T-cell (primary cell): ENCODE measurements at places on chromosomes 5 and 9.
A peak's percentile ranks its signal among the peaks of the same experiment; 100 is the strongest.

GRCh38 chr5:151359391-151359790 is 12.0 kb upstream of the SLC36A2 start:
- DNase-seq = no peak

- DNase-seq = no peak
Observed at GRCh38 chr5:14286007-14286406, 142.9 kb downstream of the TRIO start.

DNA sequence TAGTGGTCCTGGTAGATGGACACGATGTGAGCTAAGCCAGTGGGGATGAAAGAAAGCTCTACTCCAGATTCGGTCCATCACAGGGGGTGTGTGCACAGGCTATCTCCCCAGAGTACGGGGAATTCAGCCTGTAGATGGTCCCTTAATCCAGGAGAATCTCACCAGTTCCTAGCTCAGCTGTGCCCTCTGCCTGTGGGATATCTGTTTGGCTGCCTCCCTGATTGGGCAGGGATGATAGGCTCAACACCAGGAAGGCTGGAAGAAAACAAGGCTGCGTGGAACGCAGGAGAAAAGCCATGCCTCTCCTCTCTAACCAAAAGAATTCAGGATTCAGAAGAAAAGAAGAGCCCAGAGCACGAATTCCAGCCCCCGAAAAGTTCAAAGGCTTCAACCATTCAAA is 40.9 kb downstream of the VLDLR start:
- no peak for DNase-seq

DNA sequence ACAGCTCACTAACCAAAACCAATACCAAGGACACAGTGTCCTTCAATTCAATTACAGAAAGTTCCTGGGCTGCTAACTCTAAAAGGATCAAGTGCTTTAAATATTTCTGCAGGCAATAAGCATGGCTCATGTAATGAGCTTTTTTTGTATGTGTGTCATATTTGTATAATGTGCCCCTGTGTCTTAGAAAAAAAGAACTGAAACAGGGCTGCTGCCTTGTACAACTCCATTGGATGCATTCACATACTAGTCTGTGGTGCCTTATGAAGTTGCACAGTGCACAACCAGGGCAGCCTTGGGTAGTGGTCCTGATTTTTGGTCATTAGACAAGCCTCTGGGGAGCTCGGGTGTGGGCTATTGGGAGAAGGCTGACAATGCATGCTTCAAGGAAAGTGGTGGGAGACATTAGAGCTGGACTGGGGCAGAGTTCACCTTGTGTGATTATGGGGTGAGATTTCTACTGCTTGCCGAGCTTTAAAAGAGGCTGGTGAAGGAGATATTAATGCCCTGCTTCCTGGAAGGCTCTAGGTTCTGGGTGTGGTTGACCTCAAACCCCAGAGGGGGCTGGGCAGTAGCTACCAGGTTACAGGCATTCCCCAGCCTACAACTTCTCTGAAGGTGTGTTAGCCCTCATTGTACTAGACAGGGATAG is 3.6 kb upstream of the CPEB4 start:
- DNase-seq = no peak

- no peak for DNase-seq
Observed at GRCh38 chr9:121310571-121310970, 42.6 kb downstream of the GSN start.

GRCh38 chr5:132736853-132737833 is at the start of gene KIF3A:
Gene KIF3A, minus strand, starts transcription at chr5:132737546. Its CDS starts 127 bp downstream, at chr5:132737419.
- DNase-seq = peak; percentile 97

DNA sequence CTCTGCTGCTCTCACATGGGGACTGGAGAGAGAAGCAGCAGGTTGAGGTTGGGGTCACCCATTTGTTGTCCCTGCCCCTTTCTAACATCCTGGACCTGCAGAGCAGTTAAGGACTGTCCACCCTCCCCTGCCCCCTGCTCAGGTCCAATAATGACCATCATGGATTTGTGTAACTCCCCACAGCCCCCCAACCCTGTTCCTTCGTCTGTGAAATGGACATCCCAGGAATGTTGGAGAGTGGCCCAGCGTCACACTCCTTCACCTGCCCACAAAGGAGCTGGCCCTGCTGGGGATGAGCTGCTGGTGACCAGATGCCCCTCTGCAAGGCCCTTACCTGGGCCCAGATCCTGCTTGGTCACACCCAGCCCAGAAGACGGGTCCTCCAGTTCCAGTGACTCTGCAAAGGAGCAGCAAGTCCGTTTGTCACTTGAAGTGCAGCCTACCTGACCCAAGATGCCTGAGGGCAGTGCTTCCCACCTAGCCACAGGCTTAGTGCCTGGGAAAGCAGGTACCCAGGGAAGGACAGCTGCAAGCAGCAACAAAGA is 10.4 kb downstream of the CD74 start:
- DNase-seq = no peak

DNA sequence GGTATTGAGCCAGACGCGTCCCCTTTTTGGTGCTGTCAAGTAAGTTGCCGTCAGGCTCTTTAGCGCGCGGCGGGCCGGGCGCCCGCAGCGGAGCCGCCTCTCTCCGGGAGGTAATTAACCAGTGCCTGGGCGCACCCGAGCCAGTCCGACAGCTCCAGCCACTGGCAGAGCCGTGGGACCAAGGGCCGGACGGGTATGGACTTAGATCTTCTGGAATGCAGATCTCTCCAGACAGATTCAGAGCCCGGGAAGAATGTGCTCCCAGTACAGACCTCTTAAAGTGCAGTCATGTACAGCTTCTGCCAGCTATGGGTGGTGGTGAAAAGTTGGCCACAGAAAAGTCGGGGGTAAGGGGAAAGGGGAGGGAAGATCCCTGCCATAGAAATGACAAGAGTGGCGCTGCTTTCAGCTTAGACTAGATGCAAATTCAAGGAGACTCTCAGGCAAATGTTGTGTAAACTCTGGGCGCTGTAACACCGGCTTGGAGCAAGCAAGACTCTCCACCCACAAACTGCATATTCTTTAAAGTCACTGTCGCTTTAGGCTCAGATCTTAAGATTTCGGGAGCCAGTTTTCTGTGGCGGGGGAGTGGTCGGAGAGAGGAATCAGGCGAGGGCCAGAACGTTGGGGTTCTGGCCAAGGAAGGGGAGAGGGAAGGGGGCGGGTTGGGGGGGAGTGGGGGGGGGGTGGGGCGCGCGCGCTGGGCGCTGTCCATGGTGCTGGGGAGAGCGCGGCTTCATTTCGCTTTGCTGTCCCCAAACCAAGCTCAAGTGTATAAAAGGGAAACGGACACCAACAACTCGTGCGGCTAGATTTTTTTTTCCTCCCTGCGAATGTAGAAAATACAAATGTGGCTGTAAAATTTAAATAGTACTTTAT is 29.2 kb downstream of the NR2F1 start:
- DNase-seq = no peak
